ENCODE measurements at places on chromosomes 16 and 17.

GRCh38 chr17:67520252-67520906 lies 143.3 kb downstream of the PITPNC1 start:
- DNase-seq, result no peak

DNA sequence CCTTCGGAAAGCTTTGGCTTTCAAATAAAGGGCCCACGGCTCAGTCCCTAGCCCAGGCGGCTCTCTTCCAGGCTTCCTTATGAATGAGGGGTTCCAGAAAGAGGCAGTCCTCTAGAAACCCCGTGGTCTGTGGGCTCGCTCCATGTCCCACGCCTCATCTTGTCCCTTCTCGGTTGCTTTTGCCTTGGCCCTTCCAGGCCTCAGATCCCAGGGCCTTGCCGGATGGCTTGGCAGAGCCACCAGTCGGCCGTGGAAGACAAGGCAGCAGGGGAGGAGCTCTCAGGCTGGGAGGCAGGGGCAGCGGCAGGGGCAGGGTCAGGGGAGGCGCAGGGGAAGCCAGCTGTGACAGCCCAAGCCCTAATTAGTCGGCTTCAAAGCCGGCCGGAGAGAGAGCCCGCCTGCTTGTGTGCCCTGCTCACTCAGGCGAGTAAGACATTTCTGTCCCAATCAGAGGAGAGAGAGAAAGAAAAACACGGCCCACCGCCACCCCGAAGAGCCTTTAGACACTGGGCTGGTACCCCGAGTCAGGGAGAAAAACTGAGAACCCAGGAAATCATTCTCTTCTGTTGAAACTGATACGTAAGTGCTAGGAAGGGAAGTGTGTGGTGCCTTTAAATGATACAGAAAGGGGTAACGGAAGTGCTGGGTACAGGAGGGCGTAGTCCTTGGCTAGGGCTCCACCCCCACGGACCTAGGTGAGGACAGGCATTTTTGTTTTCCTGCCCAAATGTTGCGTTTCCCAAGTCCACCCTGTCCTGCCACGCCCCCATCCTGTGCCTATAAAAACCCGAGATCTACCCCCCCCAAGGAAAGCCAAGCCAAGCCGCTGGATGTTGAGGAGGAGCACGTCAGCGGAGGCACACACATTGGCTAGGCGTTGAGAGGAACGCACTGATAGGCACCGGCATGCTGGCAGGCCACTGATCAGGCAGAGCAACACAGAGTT lies 27.8 kb upstream of the MEIOC start:
- no peak for DNase-seq

DNA sequence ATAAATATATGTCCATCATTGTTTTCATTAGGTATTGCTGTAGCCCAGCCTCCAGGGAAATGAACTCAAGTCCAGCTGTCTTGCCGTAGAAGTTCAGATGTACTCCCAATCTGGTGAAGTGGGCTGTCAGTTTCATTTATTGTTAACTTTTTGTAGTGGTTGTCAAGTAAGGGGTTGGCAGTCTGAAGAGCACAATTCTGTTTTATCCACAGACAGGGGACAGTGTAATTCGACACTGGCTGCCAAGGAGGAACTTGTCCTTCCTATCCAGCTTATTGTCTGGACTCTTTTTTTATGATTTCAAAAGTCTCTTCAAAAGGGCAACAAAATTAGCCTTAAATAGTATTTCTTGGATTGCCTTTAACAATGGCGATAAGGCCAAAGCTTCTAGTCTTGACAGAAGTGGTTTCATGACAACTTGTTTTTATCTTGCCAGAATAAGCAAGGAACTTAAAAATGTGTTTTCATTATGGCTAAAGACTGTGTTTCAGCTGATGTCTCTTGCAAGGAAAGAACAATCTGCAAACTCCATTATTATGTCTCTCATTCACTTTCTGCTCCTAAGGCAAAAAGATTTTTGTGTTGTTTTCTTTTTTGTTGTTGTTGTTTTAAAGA lies 73.9 kb upstream of the TANC2 start:
- DNase-seq, result no peak

- DNase-seq, result no peak
Observed at GRCh38 chr16:58107709-58108108, 21.5 kb downstream of the CFAP20 start.

DNA sequence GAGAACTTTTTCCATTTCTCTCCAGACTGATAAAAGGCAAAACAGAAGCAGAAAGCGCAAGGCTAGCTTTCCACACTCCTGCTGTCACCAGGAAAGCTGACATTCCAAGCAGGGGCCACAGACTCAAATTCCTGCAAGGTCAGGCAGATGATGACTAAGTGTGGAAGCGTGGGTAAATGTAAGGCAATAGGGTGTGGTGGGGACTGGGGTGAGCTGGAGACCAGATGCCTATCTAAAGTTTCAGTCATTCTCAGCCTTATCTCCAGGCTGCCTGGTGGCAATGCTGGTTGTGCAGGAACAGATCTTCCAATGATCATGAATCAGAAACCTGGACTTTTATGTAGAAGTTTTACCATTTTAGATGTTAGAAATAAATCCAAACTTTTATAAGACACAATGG lies 224.1 kb downstream of the GSG1L start:
- DNase-seq, result no peak

All from HFF-Myc (cell line).